SJCRH30 (cell line): ENCODE measurements at places on chromosomes 16 and 17.

- DNase-seq, result no peak
Measured at GRCh38 chr17:47276868-47277267, 23.2 kb downstream of the ITGB3 start.

DNA sequence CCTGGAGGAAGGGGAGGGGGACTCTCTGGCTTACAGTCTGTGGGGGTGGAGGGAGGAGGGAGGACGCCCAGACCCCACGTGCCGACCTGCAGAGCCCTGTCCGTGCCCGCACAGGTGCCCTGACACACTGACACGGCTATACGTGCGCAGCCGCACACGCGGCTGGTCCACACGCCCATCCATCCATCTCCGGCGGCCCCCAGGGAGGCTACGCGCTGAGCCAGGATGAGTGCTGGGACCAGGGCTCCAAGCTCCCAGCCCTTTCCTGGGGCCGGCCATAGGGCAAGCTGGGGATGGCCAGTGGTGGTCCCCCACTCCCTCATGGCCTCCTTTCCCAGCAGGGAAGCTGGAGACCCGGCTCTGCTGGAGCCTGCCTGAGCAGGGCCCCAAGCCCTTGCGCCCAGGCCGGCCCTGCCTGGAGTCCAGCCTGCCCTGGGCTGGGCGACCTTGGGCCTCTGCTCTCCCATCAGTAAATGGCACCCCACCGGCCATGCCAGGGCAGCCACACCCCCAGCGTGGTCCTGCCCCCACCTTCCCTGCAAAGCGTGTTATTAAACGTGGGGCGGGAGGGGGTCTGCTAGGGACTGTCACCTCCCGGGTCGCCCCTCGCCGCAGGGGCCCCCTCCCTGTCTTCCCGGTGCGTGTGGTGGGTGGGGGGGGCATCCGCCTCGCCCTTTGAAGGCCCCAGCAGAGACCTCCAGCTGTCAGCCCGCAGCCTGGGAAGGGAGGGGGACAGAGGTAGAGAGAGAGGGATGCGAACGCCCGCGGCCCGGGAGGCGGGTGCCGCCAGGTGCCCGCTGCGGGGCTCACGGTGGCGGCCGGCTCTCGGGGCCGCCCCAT, 863 bp downstream of the CASKIN1 start:
- no peak for DNase-seq

GRCh38 chr17:49633250-49633649, 44.6 kb downstream of the SPOP start:
- DNase-seq, result no peak

DNA sequence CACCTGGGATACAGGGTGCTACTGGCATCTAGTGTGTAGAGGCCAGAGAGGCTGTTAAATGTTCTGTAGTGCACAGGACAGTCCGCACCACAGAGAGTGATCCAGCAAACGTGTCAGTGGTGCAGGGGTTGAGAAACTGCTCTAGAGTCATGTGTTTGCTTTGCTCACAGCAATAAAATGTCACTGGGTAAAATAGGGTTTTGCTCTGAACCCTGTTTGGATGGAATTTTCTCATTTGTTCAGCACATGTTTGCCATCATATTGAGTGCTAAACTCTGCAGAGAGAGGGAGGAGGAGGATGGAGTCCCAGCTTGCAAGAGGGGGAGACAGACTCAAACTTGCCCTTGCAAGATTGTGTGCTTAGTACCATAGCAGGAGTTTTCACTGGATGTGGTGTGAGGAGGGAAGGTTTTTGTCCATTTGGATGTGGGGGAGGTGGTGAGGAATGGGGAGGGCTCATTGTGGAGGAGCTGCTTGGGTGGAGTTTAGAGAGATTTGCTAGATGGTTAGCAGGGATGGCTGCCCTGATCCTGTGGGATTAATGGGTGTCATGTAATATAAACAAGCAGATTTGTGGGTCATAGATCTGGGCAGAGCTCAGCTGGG, 11.8 kb downstream of the PLCG2 start:
- DNase-seq, result no peak

DNA sequence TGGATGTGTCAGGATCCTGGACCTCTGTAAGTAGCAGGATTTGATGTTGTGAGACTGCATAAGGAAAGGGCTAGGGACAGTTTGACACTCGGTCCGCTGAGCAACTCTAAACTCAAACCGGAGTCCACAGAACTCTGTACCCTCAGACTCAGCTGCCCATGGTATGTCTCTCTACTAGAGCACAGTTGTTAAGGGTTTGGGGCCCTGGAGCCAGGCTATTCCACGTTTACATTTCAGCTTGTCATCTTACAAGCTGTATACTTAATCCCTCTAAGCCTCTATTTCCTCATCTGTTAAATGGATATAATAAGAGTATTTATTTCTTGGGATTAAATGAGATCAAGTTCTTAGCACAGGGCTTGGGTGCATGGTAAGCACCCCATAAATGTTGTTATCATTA, 27.9 kb downstream of the HOXB1 start:
- peak; percentile 63 for DNase-seq

DNA sequence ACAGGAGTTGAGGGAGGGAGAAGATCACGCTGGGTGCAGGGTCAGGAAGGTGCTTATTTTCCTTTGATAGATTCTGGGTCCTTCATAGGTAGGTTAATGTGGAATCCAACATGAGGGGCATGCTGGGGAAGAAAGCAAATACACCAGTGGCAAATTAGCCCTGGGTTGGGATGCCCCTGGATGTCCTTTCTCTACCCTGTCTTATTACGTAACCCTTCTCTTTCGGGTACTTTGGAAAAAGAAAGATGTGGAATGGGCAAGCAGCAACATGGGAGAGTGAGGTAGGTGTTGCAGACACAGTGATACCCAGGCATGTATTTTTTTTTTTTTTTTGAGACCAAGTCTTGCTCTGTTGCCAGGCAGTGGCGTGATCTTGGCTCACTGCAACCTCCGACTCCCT, 9.1 kb downstream of the SLC7A6 start:
- no peak for DNase-seq
